Kidney glomerular epithelial cell (primary cell): ENCODE measurements at places on chromosomes 4 and X.

DNA sequence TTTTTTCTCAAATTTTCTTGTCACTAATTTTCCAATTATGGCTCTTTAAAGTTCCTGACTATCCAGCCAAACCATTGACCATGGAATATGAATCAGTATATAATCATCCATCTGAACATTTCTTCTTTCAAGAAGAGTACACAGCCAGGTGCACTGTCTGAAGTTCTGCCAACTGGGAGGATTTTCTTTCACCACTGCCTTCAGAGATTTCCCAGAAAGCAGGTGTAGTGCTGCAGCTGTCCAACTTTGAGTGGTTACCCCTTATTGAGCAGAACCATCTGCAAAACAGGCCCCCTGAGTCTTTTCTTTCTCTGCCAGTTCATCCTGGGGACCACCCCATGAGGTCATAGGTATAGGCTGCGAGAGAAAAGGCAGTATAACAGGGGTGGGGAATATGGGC lies 1213.2 kb downstream of the RAPGEF2 start:
- no peak for DNase-seq

GRCh38 chr4:19615086-19615689 lies 636.5 kb upstream of the SLIT2 start:
- no peak for DNase-seq

GRCh38 chr4:25012655-25013054 lies 18.1 kb downstream of the LGI2 start:
- DNase-seq = no peak

GRCh38 chrX:72130762-72131250 lies 909 bp downstream of the RTL5 start:
- DNase-seq = no peak

DNA sequence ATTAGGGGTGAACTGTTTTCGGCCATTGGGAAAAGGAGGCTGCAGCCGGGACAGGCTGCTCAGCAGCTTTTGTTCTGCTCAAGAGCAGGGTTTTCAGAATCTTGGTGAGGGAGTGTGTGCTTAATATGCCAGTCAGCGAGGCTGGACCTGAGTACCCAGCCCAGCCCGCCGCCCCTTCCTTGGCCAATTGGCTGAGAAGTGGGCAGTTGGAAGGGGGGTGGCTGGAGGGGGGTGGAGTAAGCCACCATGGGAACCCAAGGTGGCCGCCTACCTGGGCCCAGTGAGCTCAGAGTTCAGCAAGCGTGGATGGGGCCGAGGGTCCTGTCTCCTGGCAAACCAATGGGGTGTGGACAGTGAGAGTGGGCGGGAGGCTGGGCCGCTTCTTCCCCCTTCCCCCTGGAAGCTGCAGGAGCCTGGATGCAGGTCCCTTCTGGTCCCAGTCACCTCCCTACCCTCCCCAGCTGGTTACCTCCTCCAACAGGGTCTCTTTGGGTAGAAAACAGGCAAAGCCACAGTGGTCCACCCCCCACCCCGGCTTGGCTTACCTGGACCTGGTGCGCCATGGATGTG lies 52.5 kb downstream of the SORCS2 start:
- DNase-seq = no peak

GRCh38 chr4:24583451-24584210 lies 723 bp downstream of the DHX15 start:
- DNase-seq = peak; percentile 37

DNA sequence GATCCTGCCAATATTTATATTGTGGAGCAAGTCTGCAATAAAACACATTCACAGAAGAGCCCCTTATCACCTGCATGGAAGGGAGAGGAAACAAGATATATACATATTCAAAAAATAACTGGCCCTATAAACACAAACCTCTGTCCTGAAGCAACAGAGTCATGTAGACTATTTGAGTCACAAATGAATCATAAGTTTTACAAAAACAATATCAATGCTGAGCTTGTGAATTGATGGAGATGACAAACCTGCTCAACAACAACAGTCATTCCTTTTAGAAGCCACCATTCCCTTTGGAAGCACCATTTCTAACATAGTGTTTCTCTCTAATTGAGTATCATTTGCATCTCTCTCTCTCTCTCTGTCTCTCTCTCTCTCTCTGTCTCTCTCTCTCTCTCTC lies 313.9 kb downstream of the MID1IP1 start:
- DNase-seq = no peak

- no peak for DNase-seq
These were observed 107.1 kb downstream of the ANXA10 start for GRCh38 chr4:168199260-168199957.

DNA sequence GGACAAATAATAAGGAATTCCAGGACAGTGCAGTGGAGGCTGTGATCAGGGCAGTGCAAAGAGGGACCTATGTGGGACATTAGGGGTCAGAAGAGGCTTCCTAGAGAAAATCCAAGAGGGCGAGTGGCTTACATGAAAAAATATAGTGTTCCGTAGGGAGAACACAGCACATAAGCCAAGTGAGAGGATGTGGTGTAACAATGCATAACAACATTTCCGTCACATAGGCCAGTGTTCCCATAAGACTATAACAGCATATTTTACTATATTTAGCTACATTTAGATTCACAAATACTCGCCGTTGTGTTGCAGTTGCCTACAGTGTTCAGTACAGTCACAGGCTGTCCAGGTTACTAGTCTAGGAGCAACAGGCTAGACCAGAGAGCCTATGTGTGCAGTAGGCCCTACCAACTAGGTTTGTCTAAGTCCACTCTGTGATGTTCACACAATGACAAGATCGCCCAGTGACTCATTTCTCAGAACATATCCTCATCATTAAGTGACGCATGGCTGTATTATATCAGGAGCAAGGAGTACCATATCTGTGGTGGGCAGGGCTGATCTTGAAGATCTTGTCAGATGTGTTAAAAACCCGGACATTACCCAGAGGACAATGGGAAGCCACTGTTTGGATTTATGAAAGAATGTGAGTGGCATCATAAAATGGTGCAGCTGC lies 74.0 kb upstream of the TBL1X start:
- no peak for DNase-seq

DNA sequence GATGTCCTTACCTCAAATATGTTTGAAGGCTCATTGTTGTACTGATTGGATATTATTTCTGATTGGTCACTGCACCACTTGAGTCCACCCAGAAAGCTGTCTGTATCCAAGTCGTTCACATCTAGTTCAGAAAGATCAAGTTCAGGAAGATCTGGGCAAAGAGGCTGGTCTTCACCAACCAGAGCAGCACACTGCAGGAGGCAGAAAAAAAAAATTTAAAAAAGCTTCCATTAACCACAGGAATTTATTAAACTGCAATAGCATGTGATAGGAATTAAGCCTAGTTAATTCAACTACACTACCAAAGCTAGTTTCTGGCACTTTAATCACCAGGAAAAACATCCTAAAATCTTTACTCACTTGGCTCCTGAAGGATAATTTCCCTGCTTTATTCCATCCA lies 5.1 kb downstream of the PPARGC1A start:
- no peak for DNase-seq
